ENCODE measurements at places on chromosomes 3 and 15. TPM values are rescaled to one million over a fixed set of nuclear protein-coding genes. Genes with fewer than 3 reads are reported as not detected.

The IL17RE gene
- polyA plus RNA-seq = 11.4 TPM

- no peaks in the 10 kb centered on the region for H3K27me3 ChIP-seq
- no peaks in the 10 kb centered on the region for H3K4me1 ChIP-seq
- no peak overlapping the region for H3K4me3 ChIP-seq
These were observed 10.1 kb upstream of the SERPINI2 start for GRCh38 chr3:167483708-167484475.

- DNase-seq = no peak
- H3K27me3 ChIP-seq = no peaks in the 10 kb centered on the region
- peak overlapping the region; percentile 52 for H3K27ac ChIP-seq
These were observed 70.3 kb downstream of the TBL1XR1 start for GRCh38 chr3:177127008-177127407.

DNA sequence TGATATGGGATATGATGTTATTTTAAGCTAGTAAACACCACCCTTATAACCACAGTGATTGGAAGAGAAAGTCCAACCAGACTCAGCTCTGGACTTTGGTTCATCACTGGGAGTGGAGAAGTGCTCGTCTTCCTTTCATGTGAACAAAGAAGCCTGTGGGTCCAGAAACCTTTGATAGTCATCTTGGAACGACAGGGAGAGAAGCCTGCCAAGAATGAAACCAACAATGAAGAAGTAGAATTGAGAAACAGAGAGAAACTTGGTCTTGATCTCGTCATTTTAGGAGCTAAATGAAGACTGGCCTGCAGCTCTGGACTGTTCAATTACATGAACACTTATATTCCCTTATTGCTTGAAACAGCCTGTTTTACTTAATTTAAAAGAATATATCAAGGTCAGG lies 13.1 kb upstream of the SLC35G2 start:
- H3K27ac ChIP-seq = no peak overlapping the region
- H3K4me3 ChIP-seq = no peak overlapping the region
- DNase-seq = no peak
- H3K27me3 ChIP-seq = no peaks in the 10 kb centered on the region

GRCh38 chr3:158108445-158108985 lies 1.4 kb upstream of the RSRC1 start:
- H3K27ac ChIP-seq = no peak overlapping the region
- peaks cover 56% of the 10 kb centered on the region for H3K27me3 ChIP-seq
- H3K36me3 ChIP-seq = no peaks in the 10 kb centered on the region
- no peaks in the 10 kb centered on the region for H3K4me1 ChIP-seq
- no peak overlapping the region for H3K4me3 ChIP-seq

DNA sequence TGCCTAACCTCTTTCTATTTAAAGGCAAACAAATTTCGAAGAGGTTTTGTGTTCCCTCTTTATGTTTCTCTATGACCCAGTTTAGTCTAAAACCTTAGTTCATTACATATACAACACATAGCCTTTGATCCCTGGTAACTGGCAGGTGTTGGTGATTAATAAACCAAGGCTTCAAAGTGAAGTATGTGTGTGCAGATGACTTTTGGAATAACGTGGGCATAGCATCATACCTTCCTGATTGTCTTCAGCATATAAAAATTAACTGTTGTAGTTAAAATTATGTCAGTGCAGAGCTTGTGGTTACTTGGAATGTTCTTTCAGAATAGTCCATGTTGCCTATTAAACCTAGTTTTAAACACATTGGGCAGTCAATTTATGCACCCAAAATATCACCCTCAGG lies 608.3 kb downstream of the ROBO2 start:
- H3K4me3 ChIP-seq = no peak overlapping the region
- no peaks in the 10 kb centered on the region for H3K27me3 ChIP-seq
- no peaks in the 10 kb centered on the region for H3K4me1 ChIP-seq
- no peak overlapping the region for H3K27ac ChIP-seq

- H3K27me3 ChIP-seq = no peaks in the 10 kb centered on the region
- no peak overlapping the region for H3K27ac ChIP-seq
- H3K4me1 ChIP-seq = no peaks in the 10 kb centered on the region
- DNase-seq = no peak
- H3K4me3 ChIP-seq = no peak overlapping the region
These were observed 13.0 kb upstream of the TSEN2 start for GRCh38 chr3:12471241-12471640.

- no peaks in the 10 kb centered on the region for H3K4me1 ChIP-seq
- H3K4me3 ChIP-seq = peak within 1 kb of the TSS; percentile 75
- H3K36me3 ChIP-seq = no peaks in the 10 kb centered on the region
- peak; percentile 95 for DNase-seq
- H3K27me3 ChIP-seq = no peaks in the 10 kb centered on the region
These were observed at the start of gene INKA1 for GRCh38 chr3:49802719-49803464. INKA1 (plus strand) TSS chr3:49803261; CDS start chr3:49803393, 132 bp downstream.
